Stimulated activated CD8-positive, alpha-beta memory T cell treated with anti-CD3 and anti-CD28 coated beads, Interleukin-4, amount 100 ng/mL, for 1 hour (primary cell): ENCODE measurements at places on chromosomes 3 and 15.

DNA sequence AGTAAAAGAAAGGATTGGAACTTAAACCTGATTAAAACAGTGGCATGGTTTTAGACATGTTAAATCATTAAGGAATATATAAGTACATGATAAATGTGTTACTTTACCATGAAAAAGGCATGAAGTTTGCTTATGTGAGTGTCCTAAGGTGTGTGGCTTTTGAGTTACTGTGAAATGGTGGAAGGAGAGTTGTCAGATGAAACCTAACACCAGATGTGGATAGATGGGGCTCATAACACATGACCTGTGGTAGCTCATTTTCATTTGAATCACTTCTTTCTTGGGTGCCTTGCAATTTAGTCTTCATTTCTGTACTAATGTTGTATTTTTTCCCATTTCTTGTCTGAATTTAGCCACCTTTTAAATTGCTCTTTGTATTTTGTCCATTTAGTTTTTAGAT lies 13.0 kb downstream of the MEF2A start:
- DNase-seq: no peak

GRCh38 chr15:68414206-68414555 lies 17.8 kb downstream of the ITGA11 start:
- DNase-seq: no peak

DNA sequence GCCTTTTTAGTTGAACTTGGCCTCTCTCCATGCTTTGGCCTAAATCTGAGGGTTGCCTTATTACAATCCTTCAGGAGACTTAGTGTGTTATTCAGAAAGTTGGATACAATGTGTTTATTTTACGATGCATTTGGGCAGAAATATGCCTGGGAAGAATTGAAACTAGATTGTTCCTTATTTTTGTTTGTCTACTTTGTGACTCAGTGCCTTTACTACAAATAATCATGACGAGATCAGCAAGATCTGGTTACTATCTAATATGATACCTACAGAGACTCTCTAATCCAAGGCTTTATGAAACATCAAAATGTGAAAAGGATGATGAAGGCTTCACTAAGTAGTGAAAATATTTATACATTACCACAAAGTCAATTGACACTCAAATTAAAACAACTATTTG lies 82.2 kb downstream of the RBMS3 start:
- no peak for DNase-seq

GRCh38 chr3:172375206-172375850 lies 72.9 kb downstream of the GHSR start:
- no peak for DNase-seq

DNA sequence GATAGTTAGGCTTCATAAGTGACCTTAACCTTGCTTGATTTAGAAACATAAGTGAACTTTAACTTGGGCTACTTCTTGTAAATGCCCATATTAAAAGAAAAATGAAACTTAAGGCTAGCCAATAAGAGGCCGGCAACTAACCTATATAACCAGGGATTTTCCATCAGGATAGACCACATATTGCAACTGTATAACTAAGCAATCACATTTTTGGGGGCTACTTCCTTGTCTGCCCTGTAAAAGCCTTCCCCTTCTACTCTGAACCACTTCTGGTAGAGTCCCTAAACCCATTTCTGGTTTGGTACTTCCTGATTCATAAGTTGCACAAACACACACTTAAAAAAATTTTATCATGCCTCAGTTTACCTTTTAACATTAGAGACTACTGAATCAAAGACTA lies 150.9 kb upstream of the UBE2E2 start:
- no peak for DNase-seq
